ENCODE measurements at places on chromosomes 2 and 18.

GRCh38 chr18:34222307-34223163 is 2.2 kb downstream of the NOL4 start:
- no peak for DNase-seq

- DNase-seq, result no peak
Observed at GRCh38 chr2:4898706-4899105, 793.5 kb upstream of the SOX11 start.

DNA sequence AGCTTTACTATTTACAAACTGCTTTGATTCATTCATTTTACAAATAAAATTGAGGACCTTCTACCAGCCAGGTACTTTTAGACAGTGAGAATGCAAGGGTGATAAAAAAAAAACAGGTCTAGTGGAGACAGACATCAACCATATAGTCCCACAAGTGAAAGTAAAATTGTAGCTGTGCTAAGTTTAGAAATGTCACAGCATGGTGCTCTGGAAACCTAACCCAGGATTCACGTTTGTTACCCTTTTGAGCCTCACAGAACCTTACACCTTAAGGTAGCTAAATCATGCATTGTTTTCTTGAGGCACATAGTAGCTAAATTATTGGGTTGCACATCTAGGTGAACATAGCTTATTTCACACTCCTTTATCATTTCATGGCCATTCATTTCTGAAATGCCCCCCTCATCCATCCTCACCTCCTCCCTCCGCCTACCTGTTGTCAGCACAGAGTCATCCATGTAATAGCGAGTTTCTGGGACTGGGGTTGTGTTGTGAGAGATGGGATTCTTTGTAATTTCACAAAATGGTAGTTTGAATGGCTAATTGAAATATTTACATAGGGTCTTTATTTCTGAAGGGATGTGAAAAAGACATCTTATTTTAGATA is 7.1 kb downstream of the MTA3 start:
- no peak for DNase-seq

- no peak for DNase-seq
Observed at GRCh38 chr2:36618381-36618780, 20.4 kb upstream of the FEZ2 start.

- no peak for DNase-seq
Observed at GRCh38 chr2:227256605-227257004, 68.4 kb upstream of the MFF start.

Data from HFF-Myc (cell line).